ENCODE measurements at places on chromosomes 11 and 22.

- peak; percentile 27 for DNase-seq
These were observed 86.4 kb downstream of the GRK3 start for GRCh38 chr22:25650833-25651232.

- no peak for DNase-seq
These were observed 18.2 kb downstream of the CELF1 start for GRCh38 chr11:47534704-47535251.

DNA sequence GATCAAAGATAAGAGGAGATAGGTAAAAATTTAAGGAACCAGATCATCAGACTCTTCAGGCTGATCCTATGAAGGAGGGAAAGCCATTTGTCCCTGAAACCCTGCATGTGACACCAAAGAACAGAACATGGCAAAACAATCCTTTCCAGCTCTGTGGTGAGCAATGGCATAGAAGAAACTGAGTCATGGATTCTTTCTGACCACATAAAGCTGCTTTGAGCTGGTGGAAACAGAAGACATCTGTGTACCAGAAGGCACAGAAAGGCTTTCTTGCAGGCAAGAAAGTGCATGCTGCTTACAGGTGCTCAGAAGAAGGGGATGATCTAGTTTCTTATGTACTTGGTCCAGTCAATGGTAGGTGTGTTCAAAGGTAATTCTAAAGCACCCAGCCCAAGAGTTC is 45.0 kb upstream of the APOA1 start:
- DNase-seq: no peak

DNA sequence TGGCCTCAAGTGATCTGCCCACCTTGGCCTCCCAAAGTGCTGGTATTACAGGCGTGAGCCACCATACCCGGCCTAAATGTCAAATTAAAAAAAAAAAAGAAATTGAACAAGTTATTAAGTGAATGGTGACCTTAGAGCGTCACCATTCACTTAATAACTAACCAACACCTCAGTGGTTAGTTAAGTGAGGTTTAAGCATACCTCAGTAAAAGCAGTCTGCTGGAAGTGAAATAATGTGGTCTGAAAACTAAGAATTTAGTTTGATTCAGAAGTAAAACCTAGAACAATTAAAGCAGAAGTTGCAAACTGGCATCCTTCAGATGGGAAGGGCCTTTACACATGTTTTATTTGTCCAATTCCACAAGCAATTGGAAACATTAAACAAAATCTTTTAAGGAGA is 71.5 kb downstream of the FCHSD2 start:
- DNase-seq: no peak

GRCh38 chr11:83656796-83657330 is 370.7 kb upstream of the CCDC90B start:
- DNase-seq: no peak

DNA sequence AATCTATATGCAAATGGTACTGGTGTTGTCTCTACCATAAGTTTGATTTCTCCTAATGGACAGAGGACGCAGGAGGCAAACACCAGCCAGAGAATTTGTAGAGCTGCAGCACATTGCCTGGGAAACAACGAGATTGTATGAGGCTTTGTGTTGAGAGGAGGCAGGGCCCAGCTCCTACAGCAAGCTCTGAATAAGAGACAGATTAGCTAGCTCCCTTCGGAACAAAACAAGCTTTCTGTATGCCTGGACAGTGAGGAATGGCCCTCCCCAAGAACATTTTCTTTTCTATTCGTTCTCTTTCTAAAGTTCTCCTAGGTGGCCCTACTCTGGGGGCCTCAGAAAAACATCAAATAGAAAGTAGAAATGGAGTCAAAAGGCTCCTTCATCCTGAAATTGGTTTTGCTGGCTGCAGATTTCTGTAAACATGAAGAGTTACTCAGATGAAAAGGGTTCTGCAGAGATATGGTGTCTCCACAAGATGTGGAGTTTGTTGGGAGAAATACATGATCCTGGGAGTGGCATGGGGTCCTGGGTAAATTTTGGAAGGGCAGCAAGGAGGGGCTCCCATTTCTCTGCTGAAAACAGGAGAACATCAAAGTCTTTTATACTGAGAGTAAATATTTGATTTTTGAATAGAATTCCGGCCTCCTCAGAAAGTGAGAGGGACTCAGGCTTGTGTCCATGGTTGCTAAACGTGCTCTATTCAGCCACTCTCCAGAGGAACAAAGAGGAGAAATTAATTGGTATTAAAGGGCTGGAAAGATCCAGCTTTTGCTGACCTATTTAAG is 6.8 kb upstream of the HEPACAM start:
- DNase-seq: no peak

DNA sequence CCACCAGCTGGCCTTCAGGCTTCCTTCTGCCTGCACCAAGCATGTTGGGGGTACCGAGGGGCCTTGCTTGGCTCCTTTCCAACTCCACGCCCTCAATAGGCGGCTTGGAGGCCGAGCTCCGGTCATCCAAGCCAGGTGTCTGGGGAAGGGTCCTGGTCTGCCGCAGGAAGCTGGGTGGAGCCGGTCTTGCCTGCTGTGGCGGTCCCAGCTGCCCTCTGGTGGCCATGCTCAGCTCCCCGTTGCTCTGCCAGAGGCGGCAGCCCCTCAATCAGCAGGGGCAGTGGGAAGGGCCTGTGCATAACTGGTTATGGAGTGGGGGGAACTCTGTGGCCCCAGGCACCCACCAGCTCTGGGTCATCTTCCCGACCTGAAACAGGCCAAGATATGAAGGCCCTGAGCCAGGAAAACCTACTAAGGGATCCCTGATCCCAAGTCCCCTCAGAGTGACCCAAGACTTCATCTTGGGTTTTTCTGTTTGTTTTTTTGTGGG is 3.2 kb downstream of the ARVCF start:
- DNase-seq: no peak

DNA sequence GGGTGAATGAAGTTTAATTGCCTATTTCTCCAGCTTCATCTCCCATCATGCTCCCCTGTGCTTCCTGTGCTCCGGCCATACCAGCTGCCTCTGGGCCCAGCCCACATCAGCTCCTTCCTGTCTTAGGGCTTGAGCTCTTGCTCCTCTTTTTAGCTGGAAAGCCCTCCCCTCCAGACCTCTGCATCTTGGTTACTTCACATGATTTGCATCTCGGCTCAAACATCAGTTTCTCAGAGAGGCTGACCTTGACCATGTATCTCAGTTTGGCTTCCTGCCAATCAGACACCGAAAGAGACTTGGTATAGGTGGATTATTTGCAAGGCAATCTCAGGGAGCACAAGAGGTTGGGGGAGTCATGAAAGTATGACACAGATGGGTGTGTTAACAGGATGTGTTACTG is 73.2 kb upstream of the TIMP3 start:
- no peak for DNase-seq

- no peak for DNase-seq
These were observed 136.8 kb downstream of the PKNOX2 start for GRCh38 chr11:125301346-125301745.

DNA sequence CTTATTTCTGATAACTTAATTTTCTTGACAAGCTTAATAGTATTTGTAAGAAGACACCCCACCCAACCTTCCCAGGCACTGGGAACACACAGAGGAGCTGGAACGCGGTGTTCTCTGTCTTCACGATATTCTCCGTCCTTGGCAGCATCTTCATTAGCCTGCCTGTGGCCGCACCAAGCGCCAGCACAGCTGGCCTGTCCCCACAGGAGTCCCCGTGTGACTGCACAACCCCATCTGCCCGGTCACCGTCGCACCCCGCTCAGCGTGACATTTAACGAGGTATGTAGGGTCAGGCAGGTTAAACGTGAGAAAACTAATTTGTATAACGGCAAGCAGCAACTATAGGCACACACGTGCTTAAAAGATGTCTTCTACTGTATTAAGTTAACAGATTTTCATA is 293.3 kb downstream of the BRD1 start:
- DNase-seq: no peak

DNA sequence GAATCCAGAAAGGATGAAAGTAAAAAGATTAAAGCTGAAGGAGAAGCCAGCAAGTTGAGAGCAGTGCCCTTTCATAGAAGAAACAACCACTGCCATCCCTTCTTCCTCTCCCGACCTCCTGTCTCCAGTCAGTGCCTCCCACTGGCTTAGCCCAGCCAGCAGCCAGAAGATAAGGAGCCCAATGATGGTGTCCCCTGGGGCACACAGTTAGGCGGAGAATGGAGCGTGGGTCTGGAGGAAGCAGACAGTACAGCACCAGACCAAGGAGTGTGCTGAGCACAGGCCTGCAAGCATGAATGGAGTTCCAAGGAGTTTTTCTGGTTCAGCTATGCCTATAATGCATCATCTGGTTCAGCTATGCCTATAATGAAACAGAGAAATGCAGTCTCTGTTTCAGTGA is 54.3 kb upstream of the TNRC6B start:
- DNase-seq: no peak
